Mammary epithelial cell (primary cell): ENCODE measurements at places on chromosomes 3 and 15. TPM values are rescaled to one million over a fixed set of nuclear protein-coding genes. Genes with fewer than 3 reads are reported as not detected.

GRCh38 chr3:188198760-188199327 lies 44.9 kb downstream of the LPP start:
- no peak for DNase-seq

DNA sequence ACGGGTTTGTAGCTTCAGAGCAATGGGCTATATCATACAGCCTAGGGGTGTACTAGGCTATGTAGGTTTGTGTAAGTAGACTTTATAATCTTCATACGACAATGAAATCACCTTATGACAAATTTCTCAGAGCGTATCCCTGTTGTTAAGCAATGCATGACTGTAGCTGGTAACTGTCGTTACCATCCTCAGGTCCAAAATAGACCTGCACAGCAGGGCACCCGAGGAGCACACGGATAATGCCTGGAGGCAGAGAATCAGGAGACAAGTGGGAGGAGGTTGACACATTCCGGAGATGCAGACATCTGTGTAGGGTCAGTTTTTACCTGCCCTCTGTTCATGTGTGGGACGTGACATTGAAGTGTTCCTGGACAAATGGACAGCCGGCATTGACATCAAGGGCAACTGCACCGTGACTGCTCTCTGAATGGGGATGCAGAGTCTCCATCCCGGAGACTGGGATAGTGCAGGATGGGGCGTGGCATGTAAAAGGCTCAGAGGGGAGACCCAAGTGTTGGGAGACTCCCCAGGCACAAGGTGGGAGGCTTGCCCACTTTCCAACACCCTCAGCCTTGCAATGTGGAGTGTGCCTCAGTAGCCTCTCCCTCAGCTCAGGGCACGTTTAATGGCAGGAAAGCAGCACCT lies 45.9 kb upstream of the PGPEP1L start:
- no peak for DNase-seq

DNA sequence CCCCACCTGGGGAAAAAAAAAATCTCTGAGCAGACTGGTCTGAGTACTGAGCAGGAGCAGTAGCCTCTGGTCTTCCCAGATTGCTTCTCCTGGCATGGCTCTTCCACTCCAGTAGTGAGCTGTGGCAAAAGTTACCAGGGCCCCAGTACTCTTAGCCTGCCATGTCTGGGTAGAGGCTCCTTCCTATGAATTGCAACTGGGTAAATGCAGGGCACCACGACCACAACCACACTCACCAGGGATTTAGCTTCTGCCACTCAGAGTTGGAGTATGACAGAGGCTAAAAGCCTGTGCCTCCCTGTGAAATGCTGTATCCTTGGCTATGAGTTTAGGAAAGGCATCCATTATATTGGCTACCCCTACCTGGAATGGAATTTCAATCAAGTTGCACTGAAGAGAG lies 67.9 kb upstream of the CCDC54 start:
- DNase-seq, result no peak

- no peak for DNase-seq
Measured at GRCh38 chr3:148727231-148727630, 29.5 kb downstream of the AGTR1 start.

DNA sequence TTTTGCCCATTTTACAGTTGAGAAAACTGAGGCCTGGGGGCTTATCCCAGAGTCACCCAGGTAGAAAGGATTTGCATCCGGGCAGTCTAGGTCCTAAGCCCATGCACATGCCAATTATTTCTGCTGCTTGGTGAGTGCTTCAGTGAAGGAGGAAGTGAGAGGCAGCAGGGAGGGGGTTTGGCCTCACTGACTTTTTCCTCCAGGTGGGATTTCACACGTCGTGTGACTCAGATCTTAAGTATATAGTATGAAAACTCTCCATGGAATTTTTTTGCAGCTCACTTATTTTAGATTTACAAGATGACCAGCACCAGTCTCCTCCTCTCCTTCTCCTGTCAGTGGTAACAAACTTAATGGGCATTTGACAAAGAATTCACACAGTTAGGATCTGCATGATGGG lies 4.6 kb downstream of the ITGA11 start:
- DNase-seq, result no peak

Gene TTC21A
- polyA plus RNA-seq, result 1.3 TPM
